Activated T-cell treated with anti-CD3 and anti-CD28 coated beads, Interleukin-2, amount 50 U/mL, for 24 hours (primary cell): ENCODE measurements at places on chromosomes 13 and 19.

DNA sequence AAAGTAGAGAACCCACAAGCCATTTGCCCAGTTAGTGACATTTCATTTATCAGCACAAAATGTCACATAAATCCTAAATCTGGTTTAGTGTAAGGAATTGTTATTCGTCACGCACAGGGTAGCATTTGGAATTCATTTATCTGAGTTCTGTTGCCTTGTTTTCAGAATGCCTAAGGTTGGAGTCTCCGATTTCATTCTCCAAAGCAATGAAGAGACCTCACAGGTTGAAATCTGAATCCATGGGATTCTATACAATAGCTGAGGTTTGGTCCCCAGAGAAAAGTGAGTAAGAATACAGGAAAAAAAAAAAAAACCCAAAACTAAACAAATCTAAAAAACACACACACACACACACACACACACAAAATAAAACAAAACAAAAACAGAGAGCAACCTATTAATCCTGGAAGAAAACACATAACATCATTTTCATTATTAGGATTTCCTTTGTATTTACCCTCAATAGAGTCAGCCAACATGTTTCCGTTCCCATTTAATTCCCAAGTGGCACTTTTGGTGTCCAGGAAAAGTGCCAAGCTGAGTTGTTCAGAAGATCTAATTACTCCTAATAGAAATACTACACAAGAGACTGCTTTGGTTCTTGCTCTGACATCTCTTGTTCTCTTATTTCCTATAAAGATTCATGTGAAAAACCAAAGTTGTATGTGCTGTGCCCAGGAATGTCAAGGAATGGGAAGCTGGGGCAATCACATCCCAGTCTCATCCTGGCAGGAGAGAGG is 36.2 kb upstream of the LRCH1 start:
- no peak overlapping the region for H3K27ac ChIP-seq
- no peak for DNase-seq
- peaks cover 3% of the 10 kb centered on the region for H3K4me1 ChIP-seq
- H3K4me3 ChIP-seq = no peak overlapping the region
- H3K36me3 ChIP-seq = no peaks in the 10 kb centered on the region

GRCh38 chr13:43003010-43003409 is 11.0 kb upstream of the EPSTI1 start:
- no peak for DNase-seq
- peaks cover 8% of the 10 kb centered on the region for H3K4me1 ChIP-seq
- H3K36me3 ChIP-seq = no peaks in the 10 kb centered on the region
- H3K4me3 ChIP-seq = no peak overlapping the region
- H3K27ac ChIP-seq = no peak overlapping the region

DNA sequence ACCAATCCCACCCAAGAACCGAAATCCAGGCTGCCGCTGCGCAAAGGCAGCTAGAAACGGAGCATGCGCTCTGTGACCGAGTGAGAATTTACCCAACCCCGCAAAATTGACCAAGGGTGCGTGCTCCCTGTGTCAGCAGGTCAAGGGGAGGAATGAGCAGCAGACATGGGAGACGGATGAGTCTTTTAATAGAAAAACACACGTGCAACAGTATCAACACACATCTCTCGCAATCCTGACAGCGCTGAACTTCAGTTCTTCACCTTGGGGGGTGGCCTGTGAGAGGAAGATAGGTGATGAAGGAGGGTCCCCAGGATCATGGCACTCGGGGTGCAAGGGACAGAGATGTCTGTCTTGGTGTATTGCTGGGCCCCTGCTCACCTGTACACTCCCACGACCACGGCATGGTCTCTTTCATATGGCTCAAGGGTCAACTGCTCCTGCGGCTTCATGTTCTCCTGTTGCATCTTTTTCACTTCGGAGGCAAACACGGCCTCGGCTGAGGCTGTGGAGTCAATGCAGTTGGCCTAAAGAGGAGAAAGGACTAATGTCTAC is 402 bp upstream of the DYRK1B start:
- peaks cover 90% of the 10 kb centered on the region for H3K36me3 ChIP-seq
- no peaks in the 10 kb centered on the region for H3K27me3 ChIP-seq
- peaks cover 25% of the 10 kb centered on the region for H3K4me1 ChIP-seq
- DNase-seq = no peak
- peak overlapping the region; percentile 92 for H3K27ac ChIP-seq

- peaks cover 57% of the 10 kb centered on the region for H3K27me3 ChIP-seq
- no peak overlapping the region for H3K4me3 ChIP-seq
- H3K27ac ChIP-seq = no peak overlapping the region
- peaks cover 9% of the 10 kb centered on the region for H3K4me1 ChIP-seq
These were observed 45.7 kb upstream of the ZNF730 start for GRCh38 chr19:23071147-23071511.

DNA sequence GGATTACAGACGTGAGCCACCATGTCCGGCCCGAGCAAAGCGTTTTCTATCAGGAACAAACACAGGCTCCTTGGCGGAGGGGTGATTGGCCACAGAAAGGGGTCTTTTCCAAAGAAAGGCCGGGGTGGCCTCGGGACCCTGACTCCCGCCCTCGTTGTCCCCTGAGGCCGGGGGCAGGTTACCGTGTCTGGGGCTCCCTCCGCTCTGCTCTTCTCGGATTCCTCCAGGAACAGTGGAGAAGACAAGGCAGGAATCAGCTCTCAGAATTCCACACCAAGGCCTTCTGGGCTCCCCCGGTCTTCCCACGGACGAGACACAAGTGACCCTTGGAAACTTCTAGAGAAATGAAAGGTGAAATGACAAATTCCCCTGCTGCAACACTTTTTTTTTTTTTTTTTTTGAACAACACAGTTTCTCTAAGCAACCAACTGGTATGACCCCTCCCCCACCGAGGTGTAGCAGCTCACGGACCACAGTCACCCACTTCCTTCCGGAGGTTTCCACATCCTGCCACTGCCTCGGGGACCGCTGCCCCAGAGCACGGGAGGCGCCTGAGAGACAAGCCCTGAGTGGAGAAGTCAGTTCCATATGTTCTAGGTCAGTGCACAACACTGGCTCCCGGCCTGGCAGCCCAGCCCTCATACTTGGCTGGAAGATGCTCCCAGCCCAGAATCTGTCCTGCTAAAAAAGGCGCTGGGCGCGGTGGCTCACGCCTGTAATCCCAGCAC is 11.0 kb downstream of the MOB3A start:
- H3K27ac ChIP-seq = peak overlapping the region; percentile 98
- H3K4me1 ChIP-seq = peaks cover 70% of the 10 kb centered on the region
- H3K27me3 ChIP-seq = no peaks in the 10 kb centered on the region
- DNase-seq = peak; percentile 87
- H3K36me3 ChIP-seq = peaks cover 54% of the 10 kb centered on the region
- H3K4me3 ChIP-seq = peak overlapping the region; percentile 96

GRCh38 chr19:53195265-53195903 is 2.2 kb upstream of the ZNF665 start:
- no peak overlapping the region for H3K27ac ChIP-seq

- H3K4me3 ChIP-seq = no peak overlapping the region
- H3K27ac ChIP-seq = no peak overlapping the region
- H3K27me3 ChIP-seq = no peaks in the 10 kb centered on the region
- no peaks in the 10 kb centered on the region for H3K36me3 ChIP-seq
These were observed 73.4 kb downstream of the AKAP11 start for GRCh38 chr13:42345367-42345766.

DNA sequence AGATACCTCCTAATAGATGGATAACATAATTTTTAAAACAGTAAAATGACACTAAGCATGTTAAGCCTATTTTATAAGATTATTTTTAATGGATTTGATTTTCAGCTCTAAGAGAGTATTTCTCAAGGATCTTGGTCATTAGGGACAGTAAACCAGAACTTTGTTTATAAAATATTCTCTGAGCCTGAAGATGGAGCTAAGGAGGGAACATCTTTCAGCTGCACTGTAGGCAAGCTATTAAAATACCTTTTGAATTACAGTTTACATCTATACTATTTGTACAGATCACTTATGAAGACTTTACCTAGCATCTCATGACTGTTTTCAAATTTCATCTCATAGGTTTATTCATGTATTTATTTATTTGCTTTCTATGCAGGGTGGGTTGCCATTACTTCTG is 345.3 kb downstream of the MYO16 start:
- H3K36me3 ChIP-seq = no peaks in the 10 kb centered on the region
- DNase-seq = no peak
- no peak overlapping the region for H3K27ac ChIP-seq
- H3K4me3 ChIP-seq = no peak overlapping the region
- no peaks in the 10 kb centered on the region for H3K4me1 ChIP-seq

- no peak overlapping the region for H3K27ac ChIP-seq
- peaks cover 2% of the 10 kb centered on the region for H3K27me3 ChIP-seq
- H3K36me3 ChIP-seq = no peaks in the 10 kb centered on the region
These were observed 278.6 kb upstream of the TSHZ3 start for GRCh38 chr19:31627620-31628365.

- peaks cover 3% of the 10 kb centered on the region for H3K4me1 ChIP-seq
- no peaks in the 10 kb centered on the region for H3K36me3 ChIP-seq
- no peak for DNase-seq
- H3K4me3 ChIP-seq = no peak overlapping the region
- H3K27ac ChIP-seq = no peak overlapping the region
- H3K27me3 ChIP-seq = peaks cover 15% of the 10 kb centered on the region
These were observed 270.2 kb downstream of the IRS2 start for GRCh38 chr13:109516186-109516585.

DNA sequence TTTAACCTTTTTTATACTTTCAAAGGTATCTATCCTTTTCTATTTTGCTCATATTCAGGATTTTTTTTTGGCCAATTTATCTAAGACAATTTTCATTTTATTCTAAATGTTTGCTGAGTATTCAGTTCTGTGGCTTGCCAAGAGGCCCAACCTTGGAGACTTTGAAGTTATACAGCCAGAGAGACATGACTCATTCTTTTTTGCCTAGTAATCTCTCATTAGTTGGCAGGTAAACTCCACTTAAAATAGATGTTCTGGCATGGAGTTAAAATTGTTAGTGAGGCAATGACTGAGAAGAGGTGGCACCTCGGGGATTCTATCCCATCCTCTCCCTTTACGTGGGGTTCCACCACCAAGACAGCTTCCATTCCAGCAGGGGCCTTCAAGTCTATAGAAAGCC is 213.8 kb downstream of the KCTD12 start:
- H3K4me3 ChIP-seq = no peak overlapping the region
- no peak overlapping the region for H3K27ac ChIP-seq
- H3K27me3 ChIP-seq = peaks cover 8% of the 10 kb centered on the region
- no peaks in the 10 kb centered on the region for H3K36me3 ChIP-seq

DNA sequence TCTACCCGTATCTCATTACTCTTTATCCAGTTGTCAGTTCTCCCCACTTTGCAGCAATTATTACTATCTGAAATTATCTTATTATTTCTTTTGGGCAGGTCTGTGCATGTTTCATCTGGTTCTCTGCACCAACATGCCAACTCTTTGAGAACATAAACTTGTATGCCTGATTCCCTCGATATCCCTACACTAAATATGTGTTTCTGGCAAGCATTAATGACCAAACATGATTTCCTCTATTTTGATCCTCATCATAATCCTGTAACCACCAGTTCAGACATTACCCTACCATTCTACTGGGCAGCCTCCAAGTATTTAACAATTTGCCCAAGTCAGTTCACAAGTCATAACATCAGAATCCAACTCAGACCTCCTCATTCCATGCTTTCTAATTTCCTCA is 426.1 kb downstream of the FOXO1 start:
- DNase-seq = no peak
- no peaks in the 10 kb centered on the region for H3K27me3 ChIP-seq
- H3K4me3 ChIP-seq = no peak overlapping the region
- H3K4me1 ChIP-seq = peaks cover 5% of the 10 kb centered on the region
- H3K36me3 ChIP-seq = no peaks in the 10 kb centered on the region

DNA sequence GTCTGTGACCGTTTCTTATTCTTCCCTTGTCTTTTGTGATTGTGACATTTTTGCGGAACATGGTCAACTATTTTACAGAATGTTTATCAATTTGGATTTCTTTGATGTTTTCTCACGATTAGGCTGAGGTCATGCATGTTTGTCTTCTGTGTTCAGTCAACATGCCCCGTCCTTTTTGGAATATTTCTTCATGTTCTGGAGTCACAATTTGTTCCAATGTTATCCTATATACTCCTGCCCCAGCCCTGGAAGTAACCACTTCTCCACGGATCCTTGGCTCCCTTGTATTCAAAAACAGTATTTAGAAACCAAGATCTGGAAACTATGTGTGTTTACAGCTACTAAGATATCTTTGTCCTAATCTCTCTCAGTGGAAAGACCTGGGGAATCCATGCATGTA is 9.6 kb downstream of the CARD8 start:
- H3K4me3 ChIP-seq = no peak overlapping the region
- H3K27ac ChIP-seq = peak overlapping the region; percentile 53
- H3K36me3 ChIP-seq = peaks cover 63% of the 10 kb centered on the region
- peaks cover 71% of the 10 kb centered on the region for H3K4me1 ChIP-seq
